ENCODE measurements at places on chromosomes 4 and X. TPM values are rescaled to one million over a fixed set of nuclear protein-coding genes. Genes with fewer than 3 reads are reported as not detected.

NPNT gene
- 47.2 TPM for total RNA-seq

USP17L11 gene
- total RNA-seq, result not detected

TMEM47 gene
- 209 TPM for total RNA-seq

MAGED2 gene
- 213 TPM for total RNA-seq

APEX2 gene
- total RNA-seq, result 7.7 TPM

MAGED4 gene
- 31.8 TPM for total RNA-seq

MAGEA2 gene
- not detected for total RNA-seq

CLDN34 gene
- not detected for total RNA-seq

FANCB gene
- 2.0 TPM for total RNA-seq

TCEAL7 gene
- 8.2 TPM for total RNA-seq

ARSJ gene
- 31.7 TPM for total RNA-seq

RTL5 gene
- total RNA-seq, result 3.9 TPM

UGT2B10 gene
- total RNA-seq, result not detected

All from renal cortical epithelial cell (primary cell).